ENCODE measurements at places on chromosomes 2 and 18.

DNA sequence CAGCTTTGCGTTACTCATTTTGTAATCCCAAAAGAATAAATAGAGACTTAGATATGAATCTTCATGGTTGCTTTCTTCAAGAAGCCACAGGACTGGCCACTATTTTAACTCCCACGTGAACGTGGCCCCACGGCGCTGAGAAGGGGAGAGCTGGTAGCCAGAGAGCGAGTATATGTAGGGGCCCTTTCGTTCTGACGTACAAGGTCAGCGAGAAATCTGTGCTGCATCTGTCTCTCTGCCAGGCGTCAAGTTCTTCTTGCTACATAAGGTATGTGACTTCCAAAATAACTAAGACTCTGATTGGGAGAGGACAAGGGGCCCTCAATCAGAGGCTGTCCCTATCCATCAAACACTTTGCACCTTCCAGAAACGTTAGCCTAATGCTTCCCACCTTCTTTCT lies 149.2 kb downstream of the PLEKHA3 start:
- DNase-seq, result no peak

GRCh38 chr2:153474407-153474806 lies 4.2 kb downstream of the RPRM start:
- no peak for DNase-seq

DNA sequence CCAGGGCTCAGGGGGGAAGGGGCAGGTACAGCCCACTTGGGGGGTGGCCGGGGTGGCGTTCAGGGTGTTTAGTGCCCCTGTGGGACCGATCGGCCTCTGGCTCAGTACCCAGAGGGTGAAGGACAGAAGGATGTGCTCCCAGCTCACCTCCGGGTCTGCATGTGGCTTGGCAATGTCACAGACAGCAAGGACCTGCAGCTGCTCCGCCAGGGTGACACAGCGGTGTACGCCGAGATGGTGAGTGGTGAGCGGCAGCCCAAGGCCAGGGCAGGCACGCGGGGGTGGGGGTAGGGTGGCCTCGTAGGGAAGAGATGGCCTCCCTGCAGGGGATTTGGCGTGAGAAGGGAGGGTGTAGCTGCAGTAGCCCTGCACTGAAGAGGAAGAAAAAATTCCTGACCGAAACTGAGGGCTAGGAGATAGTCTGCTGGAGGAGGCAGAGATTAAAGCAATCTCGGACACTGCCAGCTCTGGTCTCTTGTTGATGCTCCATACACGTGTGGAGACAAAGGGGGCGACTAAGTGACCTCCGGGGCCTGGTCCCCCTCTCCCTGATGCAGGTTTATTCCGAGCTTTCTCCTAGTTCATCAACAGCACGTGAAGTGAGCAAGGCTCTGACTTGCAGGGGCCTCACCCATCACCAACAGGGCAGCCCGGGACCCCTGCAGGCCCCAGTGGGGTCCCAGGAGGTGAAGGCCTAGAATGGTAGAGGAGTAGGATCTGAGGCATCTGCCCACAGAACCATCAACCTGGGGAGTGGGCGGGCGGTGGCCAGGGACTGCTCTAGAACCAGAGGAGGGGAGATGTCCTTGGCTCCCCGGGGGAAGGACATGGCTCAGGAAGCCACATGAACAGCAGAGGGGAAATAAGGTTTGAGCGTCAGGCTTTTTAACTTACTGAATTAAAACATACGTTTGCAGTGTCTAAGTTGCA lies 45.4 kb downstream of the FER1L5 start:
- DNase-seq, result no peak

DNA sequence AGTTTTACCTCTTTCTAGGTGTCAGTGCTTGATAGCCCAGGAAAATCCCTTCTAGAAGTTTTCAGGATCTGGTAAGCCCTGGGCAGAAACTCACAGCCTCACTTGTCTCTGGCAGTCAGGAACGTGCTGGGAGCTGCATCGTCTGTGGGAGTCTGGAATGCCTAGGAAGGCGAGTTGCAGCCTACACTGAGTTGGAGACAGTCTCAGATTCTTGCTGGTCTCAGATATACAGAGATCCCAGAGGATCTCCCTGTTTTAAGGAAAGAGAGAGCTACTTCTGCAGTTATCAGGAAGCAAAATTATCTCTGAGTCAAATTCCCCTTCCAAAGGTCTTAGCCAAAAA lies 104.4 kb upstream of the CDC42EP3 start:
- DNase-seq, result no peak

DNA sequence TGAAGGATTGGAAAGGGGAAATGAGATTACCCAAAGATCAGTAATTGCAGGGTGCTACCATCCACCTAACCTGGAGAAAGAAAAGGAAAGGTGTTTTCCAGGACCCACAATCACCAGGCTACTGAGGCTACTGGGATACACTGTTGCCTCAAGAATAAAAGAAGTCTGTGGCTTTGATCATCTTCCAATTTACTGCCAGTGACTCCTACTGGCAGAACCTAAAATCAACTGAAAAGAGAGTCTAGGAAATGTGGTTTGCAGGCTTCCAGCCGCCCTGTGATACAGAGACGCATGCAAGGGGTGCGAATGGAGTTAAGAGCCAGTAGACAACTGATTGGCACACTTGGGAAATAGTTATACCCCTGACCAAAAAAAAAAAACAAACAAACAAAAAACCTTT lies 16.6 kb upstream of the TTL start:
- no peak for DNase-seq

DNA sequence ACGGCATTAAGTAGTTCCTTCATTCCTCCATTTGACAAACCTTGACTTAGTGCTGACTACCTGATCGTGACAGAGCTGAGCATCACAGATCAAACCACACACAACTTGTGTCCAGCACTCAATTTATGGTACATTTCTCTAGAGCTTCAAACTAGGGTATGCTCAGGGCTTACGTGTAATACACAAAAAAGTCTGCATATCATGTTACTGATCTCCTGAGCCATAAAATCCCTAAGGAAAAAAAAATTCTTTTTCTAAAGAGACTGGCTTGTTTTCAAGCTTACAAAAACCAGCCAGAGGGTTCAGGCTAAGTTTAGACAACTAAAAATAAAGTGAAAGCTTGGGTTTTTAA lies 88.0 kb upstream of the ALKAL2 start:
- no peak for DNase-seq

DNA sequence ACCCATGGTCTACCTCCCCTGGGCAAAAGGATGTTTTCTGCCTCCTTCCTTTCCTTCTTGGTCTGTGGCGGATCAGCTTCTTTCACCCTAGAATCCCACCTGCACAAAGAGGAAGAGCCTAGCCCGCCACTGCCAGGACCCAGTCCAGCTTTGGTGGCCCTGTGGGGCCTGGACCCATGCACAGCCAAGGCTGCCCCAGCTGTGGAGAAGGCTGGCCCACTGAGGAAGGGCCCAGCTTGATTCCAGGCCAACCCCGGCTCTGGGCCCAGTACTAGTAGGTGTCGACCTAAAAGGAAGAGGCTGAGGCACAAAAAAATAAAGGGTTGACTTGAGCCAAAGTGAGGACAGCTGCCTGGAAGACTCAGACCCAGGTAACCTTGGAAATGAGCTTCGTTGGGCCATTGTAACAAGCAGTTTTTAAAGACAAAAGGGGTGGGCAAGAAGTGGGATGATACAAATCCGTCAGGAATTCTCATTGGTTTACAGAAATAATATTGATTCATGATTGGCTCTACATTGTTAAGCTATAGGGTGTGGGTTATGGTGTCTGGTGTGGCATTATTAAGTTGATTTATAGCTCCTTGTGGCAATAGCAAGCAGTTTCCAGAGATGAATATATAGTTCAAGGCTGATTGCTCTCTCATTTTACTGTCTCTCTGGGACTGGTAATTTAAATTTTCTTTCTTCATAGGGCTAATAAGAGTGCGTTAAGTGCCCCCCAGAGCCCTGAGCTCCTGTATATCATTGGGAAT lies 29.8 kb upstream of the MAL start:
- no peak for DNase-seq

GRCh38 chr18:64674694-64675093 lies 525.8 kb upstream of the LINC00305 start:
- no peak for DNase-seq

DNA sequence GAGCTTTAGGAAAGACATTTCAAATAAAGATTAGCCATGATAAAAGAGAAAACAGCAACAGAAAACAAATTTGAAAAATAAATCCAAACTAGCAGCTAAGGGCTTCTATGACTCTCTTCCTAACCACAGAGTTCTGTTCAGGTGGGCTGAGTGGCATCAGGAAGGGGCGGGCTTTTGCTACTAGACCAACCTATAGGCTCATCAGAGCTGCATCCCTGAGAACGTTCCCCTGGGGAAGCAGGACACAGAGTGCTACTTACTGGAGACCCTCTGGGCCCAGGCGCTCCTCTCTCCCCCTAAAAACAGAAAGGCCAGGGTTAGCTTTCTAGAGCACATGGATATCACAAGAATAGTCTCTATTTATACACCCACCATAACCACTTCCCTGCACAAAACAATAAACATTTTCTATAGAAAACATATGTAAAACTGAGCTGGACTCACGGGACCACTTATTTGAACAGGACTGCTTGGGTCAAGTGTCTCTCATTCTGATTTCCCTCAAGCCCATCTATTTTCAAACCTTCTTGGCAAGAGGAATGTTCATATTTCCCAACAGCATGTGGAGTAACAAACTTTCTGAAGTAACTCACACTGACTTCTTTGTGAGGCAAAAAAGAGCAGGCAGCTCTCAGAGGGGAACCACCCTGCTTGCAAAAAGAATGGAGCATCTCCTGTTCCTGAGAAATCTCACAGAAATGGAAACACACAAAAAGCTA lies 78.9 kb upstream of the LMAN1 start:
- no peak for DNase-seq

- DNase-seq, result no peak
Observed at GRCh38 chr18:80176334-80177073, 67.4 kb downstream of the ADNP2 start.

- no peak for DNase-seq
Observed at GRCh38 chr2:121359716-121360565, 74.9 kb upstream of the TFCP2L1 start.
